ENCODE measurements at places on chromosomes 3 and 15. TPM values are rescaled to one million over a fixed set of nuclear protein-coding genes. Genes with fewer than 3 reads are reported as not detected.

DNA sequence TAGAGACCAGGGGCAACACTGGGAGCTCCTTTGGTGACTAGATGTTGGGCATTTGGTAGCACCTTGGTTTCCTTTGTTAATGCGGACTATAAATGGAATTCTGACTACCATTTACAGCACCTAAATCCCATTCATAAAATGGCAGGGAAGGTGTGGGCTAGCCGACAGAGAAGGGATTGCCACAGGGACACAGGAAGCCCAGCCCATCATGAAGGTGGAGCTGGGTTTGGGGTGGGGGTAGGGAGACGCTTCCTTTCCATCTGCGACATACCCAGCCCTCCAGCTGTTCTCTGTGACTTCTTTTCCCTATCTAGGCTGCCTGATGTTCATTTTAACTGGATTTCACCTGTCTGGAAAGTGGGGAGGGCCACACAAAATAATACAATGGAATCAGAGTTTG is 21.0 kb downstream of the ABHD2 start:
- DNase-seq = no peak

The MESP2 gene
- total RNA-seq = not detected

DNA sequence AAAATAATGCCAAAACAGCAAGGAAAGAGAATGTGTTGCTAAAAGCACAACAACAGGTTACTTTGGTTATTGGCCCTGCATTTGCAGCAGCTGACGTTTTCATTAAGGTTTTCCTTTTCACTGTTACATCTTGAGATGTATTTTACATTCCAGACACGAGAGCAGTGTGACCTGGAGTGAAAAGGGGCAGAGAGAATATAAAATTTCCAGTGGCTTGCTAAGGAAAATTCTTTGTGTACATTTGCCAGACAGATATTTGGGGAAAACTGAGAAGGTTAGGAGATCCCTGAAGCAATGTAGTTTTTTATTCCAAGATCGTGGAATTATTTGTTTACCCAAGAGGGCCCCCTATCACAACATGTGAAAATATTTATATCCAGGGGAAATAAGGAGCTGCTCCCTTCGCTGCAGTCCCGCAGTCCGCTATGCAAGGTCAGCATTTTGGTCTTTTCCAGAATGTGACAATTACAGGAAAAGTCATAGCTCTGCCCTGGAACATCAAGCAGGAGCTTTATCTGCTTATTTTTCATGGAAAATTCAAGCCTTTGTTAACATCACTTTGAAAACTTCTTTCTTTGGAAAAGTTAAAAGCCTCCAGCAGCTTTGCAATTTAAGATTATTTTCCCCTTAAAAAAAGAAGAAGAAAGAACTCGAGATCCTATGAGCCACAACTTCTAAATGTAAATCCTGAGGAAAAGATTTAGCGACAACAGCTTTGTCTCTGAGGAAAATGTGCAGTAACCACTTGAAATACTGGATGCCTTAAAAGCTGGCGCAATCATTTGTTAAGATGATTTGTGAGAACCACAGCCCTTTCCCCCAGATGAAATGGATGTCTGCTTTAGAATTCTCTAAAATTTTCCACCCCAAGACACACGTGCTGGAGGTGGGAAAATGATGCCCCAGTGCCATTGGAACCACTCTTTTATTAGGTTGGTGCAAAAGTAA is 256.4 kb upstream of the TPM1 start:
- no peak for DNase-seq

GRCh38 chr3:30007668-30008067 is 598.7 kb upstream of the TGFBR2 start:
- DNase-seq = no peak

DNA sequence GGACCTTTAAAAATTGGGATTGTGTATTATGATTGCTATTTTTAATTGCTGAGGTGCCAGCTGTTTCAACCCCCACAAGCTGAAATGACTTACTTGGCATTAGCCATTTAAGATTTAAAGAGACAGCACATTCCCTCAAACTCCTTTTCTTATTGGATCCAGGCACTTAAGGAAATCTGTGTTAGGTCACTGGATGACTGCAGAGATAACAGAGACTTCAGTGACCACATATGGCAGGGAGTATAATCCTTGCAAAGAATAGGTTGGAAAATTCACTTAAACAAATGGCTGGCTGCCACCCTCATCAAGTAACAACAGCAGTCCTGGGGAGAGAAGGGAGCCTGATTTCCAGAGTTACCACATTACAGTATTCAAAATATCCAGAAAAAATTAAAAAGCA is 66.6 kb downstream of the SLMAP start:
- DNase-seq = no peak

- no peak for DNase-seq
Measured at GRCh38 chr15:67197364-67197695, 57.1 kb downstream of the AAGAB start.

- DNase-seq = no peak
Measured at GRCh38 chr3:58434168-58434504, 504 bp upstream of the PDHB start.

GRCh38 chr15:77030048-77030927 is 35.4 kb downstream of the PSTPIP1 start:
- DNase-seq = peak; percentile 34

The SCN5A gene
- total RNA-seq = 3.5 TPM

DNA sequence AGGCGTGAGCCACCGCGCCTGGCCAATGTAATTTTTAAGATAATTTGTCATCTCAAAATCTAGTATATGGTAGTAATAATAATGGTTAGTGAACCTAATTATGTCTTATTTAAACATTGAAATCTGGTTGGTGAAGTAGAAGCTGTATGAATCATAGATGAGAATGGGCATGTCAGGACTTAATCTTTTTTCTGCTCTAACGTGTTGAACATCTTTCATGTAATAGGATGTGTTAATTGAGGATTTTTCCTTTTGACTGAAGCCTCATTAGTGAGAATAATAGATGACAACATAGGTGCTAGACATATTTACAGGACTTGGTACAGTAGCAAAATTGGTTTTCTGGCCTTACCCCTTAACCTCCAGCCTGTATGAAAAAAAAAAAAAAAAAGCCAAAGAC is 835.6 kb downstream of the IGSF11 start:
- no peak for DNase-seq

GRCh38 chr3:112568642-112569041 is 6.8 kb downstream of the SLC35A5 start:
- no peak for DNase-seq

GRCh38 chr3:96106701-96107100 is 707.7 kb upstream of the EPHA6 start:
- no peak for DNase-seq

The SLCO2A1 gene
- 89.1 TPM for total RNA-seq

The RTP3 gene
- total RNA-seq = not detected

The KLF15 gene
- total RNA-seq = 18.9 TPM

The CRYGS gene
- total RNA-seq = 3.4 TPM

GRCh38 chr3:53617893-53618523 is 123.6 kb downstream of the CACNA1D start:
- no peak for DNase-seq

The CCR3 gene
- not detected for total RNA-seq

The CIDEC gene
- total RNA-seq = 1.1 TPM

The SLC12A8 gene
- total RNA-seq = 6.1 TPM

DNA sequence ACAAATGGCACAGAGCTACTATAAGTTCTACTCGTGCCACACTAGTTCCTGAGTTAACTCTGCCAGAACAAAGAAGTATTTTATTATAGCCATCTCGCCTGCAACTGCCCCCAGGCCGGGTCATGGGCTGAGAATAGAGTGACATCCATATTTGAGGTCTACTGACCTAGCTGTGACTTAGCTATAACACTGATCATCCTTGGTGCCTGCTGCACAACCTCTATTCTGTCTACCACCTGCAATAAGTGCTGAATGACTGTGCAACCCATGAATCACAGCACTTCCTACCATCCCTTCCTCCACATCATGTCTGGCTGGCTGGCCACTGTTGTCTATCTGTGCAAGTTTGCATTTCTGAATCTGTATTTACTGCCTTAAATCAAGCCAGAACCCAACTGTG is 506.5 kb upstream of the TBL1XR1 start:
- DNase-seq = no peak

GRCh38 chr3:175224051-175224450 is 364.9 kb downstream of the NAALADL2 start:
- no peak for DNase-seq

The FOXB1 gene
- total RNA-seq = not detected

DNA sequence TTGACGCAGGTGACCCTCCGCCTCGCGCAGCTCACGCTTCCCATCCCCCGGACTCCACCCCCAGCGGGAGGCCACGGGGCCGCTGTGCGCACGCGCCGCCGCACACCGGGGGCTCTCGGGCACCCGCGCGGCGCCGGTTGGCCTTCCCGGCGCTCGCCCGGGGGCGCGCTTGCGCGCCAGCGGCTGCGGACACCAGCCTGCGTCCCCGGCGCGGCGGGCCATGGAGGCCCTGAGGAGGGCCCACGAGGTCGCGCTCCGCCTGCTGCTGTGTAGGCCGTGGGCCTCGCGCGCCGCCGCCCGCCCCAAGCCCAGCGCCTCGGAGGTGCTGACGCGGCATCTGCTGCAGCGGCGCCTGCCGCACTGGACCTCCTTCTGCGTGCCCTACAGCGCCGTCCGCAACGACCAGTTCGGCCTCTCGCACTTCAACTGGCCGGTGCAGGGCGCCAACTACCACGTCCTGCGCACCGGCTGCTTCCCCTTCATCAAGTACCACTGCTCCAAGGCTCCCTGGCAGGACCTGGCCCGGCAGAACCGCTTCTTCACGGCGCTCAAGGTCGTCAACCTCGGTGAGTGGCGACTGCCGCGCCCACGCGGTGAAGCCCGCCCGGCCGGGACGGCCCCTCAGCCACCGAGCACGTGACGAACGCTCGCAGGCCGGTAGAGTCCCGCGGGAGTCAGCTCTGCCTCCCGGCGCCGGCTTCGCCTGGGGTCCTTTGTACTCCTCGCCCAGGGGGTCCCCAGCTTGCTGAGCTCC is at the start of gene C15orf61:
Gene C15orf61, plus strand, starts transcription at position 103 of the 754 bp plus-strand sequence. Its CDS starts 118 bp downstream, at position 221.
- DNase-seq = peak; percentile 89

The RTP1 gene
- total RNA-seq = not detected

The THAP10 gene
- 3.8 TPM for total RNA-seq

- peak; percentile 57 for DNase-seq
Measured at GRCh38 chr3:50525987-50526386, 22.6 kb upstream of the CACNA2D2 start.

The CRABP1 gene
- total RNA-seq = not detected

DNA sequence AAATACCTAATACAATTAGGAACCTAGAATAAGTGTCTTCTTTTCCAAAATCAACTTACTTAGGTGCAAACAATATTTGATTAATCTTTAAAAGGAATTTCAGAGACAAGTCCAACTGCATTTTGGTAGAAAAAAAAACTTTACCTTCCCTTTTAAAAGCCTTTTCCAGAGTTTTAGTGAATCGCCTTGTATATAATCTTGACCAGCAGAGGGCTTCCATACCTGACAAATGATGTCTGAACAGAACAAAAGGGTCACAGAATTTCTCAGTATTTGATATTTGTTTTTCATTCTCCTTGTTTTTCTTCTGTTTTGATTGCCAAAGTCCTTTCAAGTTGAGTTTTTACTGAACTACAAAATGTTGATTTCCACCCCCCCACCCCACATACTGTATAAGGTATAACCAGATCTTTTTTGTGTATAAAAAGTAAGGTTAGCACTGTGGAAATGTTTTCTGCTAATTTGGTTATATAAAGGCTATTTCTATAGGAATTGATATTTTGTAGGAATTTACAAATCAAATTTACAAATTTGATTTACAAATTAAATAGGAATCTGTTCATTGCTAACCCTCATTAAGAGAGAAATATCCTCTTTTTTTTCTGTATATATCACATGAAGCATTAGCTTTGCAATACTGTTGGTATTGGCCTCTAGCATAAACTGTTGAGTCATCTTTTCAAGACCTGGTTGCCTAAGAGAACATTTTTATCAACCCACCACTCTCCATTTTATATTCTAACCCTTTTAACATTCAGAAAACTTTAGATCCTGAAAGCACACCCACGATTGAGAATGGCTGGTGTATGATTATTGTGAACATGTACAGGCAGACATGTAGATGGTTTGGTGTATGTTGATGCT is 464.1 kb upstream of the RARB start:
- DNase-seq = no peak

DNA sequence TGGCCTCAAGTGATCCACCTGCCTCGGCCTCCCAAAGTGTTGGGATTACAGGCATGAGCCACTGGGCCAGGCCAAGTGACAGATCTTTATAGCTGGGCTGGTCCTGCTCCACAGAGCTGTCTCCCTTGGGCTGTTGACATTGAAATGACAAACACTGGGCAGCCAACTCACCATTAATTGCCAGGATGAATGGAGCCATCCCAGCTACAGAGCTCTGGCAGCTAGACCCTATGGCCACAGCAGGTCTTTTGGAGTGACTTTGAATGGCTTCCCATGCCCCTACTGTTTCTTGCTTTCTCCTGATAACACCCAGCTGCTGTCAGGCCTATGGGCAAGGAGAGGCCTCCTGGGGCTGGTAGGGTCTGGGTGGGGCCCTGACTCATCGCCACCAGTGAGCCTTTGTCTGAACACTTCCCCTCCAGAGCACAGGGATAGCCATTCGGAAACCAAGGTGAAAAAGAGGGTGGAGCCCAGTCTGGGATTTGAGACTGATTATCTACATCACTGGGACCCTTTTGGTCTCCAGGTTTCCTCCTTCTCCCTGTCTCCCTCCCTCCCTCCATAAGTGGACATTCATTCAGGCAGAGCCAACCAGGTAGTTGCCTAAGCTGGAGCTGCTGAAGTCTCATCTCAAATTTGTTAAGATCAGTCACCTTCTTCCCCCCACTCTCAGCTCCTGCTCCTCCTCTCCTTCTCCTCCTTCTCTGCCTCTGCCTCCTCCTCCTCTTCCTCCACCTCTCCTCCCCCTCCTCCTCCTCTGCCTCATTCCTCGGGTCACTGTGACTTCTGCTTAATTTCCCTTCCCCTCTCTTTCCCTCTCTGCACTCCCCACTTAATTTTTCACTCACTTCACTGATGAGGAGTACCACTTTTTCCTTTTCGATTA is 34.0 kb downstream of the BHLHE40 start:
- DNase-seq = peak; percentile 65

DNA sequence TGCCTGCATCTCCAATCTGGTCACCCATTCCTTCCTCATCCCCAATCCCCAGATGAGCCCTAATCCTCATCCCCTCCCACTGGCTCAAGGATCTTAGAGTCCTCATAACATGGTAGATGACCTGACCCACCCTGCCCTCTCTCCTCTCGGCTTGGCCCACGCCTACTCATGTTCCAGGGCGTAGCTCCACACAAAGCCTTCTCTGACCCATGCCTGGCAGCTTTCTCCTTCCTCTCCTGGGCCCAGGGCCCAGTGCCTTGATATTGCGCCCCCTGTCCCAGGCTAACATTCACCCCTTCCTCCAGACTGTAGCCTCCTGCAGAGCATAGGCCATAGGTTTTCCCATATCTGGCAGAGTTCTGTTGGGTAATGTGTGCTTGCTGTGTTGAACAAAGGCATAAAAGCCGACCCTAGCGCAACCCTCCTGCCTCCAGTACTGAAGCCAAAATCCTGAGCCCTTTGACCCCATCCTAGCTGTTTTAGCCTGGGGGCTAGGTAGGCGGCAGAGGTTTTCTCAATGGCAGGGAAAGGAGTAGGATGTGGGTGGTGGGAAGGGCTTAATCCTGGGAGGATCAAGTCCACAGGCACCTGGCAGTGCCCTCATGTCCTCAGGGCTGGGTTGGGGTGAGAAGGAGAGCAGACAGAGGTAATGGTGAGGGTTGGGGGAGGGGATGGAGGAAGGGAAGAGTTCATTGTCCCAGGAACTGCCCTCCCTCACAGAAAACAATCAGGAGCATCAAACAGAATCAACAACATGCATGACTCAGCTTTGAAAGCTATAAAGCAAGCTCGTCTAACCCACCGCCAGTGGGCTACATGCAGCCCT is 35.5 kb downstream of the MESD start:
- no peak for DNase-seq

- DNase-seq = no peak
Measured at GRCh38 chr15:40085266-40085665, 23.4 kb downstream of the BMF start.

The MESP1 gene
- 0.29 TPM for total RNA-seq

Data from ureter (tissue), 1 donor.